ENCODE measurements at places on chromosomes 16 and 17.

GRCh38 chr17:65985571-65985970 lies 206.4 kb downstream of the CEP112 start:
- DNase-seq: no peak

DNA sequence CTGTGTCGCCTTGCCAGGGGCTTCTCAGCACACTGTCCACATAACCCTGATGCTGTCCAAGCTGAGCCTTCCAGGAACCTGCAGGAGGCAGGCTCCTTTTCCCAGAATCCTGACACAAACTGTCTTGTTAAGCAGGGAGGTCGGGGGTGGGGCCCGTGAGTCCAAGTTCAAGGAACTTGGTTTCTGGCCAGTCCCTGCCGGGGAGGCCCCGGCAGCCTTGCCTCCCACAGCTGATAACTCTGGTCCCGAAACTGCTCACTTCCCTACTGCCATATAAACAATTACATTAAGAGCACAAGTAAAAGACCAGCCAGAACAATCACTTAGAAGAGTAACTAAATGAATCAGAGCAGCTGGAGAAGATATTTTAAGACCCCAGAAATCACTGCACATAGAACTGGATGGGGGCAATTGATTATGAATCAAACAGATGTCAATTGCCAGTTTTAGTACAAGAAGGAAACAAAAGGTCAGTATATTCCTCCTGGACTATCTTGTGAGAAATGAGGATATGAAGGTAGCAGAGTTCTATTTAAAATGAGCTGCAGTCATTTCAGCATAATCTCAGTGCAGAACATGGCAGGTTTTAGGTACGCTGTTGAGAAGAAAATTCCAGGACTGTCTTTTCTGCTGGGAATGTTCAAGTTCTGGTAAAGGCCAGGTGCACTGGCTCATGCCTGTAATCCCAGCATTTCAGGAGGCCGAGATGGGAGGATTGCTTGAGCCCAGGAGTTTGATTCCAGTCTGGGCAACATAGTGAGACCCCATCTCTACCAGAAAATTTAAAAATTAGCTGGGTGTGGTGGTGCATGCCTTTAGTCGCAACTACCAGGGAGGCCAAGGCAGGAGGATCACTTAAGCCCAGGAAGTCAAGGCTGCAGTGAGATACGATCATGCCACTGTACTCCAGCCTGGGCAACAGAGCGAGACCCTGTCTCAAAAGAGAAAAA lies 169.8 kb downstream of the PITPNC1 start:
- no peak for DNase-seq

GRCh38 chr17:10725262-10725661 lies 4.6 kb downstream of the TMEM220 start:
- no peak for DNase-seq

DNA sequence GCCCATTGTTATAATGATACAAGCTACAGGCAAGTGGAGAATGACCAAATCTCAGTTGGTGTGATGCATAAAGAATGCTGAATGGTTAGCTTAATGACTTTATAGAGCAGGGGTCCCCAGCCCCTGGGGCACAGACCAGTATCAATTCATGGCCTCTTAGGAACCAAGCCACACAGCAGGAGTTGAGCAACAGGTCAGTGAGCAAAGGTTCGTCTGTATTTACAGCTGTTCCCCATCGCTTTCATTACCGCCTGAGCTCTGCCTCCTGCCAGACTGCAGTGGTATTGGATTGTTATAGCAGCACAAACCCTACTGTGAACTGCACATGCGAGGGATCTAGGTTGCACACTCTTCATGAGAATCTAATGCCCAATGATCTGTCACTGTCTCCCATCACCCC lies 114.0 kb upstream of the ZFHX3 start:
- no peak for DNase-seq

DNA sequence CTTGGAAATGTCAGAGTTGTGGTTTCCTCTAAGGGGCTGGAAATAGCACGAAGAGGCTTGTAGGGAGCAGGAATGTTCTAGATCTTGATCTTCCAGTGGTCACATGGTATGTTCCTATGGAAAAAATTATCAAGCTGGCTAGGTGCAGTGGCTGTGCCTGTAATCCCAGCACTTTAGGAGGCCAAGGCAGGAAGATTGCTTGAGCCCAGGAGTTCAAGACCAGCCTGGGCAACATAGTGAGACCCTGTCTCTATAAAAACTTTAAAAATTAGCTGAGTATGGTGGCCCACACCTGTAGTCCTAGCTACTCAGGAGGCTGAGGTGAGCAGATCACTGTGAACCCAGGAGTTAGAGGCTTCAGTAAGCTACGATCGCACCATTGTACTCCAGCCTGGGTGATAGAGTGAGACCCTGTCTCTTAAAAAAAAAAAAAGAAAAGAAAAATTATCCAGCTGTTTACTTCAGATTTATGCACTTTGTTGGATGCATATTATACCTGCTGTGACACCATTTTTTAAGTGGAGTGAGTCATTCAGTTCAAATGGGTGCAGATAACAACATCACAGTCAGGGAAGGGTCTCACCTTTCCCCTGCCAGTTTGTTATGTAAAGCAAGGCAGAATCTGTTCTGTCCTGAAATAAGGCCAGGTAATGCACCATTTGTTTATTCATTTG lies 65.7 kb upstream of the LYRM9 start:
- no peak for DNase-seq

GRCh38 chr16:48450367-48450766 lies 65.2 kb upstream of the SIAH1 start:
- no peak for DNase-seq

GRCh38 chr17:28553000-28553505 lies 629 bp upstream of the UNC119 start:
- no peak for DNase-seq
